AG09309 (cell line): ENCODE measurements at places on chromosomes 11 and 22.
A peak's percentile ranks its signal among the peaks of the same experiment; 100 is the strongest.

DNA sequence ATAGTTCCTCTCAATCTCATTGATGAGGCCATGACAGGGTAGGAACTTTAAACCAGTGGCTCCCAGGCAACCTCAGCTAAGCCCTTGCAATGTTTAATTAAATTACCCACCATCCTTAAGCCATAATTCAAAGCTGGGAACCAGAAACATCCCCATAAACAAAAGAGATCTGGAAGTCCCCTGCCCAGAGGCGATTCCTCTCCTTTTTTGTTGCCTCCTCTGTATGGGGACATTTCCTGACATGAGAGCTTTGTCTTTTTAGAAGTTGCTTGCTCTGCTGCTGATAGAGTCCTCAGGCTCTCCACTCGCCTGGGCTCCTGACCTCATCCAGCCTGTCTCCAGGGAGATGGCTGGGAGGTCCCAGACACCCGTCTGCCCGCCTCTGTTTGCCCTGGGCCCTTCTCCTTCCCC lies 3.2 kb downstream of the DTX4 start:
- DNase-seq, result no peak

- no peak for DNase-seq
Measured at GRCh38 chr11:93775289-93775688, 8.8 kb upstream of the MED17 start.

DNA sequence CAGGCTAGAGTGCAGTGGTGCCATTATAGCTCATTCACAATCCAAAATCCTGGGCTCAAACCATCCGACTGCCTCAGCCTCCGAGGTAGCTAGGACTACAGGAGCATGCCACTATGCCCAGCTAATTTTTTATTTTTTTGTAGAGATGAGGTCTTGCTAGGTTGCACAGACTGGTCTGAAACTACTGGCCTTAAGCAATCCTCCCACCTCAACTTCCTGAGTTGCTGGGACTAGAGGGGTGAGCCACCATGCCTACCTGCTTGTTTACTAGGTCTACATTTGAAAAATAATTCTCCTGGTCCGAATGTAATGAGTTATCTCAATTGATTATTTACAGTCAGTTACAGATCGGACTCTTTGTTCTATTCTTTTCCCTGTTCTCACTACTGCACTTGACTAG lies 22.0 kb downstream of the TAF1D start:
- no peak for DNase-seq

DNA sequence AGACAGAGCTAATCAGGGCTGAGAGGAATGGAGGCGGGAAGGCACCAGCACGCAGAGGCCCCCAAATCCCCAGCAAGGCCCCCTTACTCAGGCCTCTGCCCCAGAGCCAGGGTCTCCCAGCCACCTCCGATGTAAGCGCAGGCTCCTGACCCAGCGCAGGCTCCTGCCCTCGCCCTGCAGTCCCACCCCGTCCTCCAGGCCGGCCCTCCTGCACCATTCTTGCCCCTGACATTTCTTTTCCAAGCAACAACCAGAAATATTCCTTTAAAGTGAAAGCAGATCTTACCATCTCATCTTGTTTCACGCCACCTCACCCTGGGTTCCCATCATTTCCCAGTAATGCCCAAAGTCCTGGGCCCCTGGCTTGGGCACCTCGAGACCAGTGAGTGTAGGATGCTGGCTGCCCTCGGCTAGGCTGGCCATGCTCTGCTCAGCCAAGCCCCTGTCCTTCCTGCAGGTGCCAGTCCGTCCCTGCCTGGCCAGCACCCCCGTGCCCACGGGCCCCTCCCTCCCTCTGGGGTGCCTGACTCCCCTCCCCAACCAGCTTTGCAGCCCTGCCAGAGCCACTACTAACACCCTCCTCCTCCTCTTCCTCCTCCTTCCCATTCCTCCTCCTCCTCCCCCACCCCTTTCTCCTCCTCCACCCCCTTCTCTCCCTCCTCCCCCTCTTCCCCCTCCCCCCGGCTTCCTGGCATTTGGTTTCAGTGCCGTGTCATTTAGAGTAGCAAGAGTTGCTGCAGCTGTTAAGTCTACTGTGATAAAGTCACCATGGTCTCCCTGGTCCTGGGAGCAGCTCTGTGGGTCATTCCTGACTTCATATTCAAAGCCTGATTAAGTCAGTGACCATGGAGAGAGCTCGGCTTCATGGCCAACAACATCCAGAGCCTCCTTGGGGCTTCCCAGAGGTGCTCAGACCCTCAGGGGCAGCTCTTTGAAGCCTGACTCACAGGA lies 78.7 kb downstream of the PIWIL3 start:
- no peak for DNase-seq

DNA sequence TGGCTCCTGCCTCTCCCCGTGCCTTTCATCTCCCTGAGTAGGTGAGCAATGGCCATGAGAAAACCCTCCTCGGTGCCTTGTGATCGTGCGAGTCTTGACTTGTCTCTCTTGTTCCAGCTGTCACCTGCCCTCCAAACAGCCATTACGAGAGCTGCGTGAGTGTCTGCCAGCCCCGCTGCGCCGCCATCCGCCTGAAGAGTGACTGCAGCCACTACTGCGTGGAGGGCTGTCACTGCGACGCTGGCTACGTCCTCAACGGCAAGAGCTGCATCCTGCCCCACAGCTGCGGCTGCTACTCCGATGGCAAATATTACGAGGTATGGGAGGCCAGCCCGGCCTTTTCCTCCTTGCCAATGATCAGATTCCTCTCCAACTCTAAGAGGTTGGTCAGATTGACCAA lies 51.7 kb downstream of the TECTA start:
- DNase-seq, result no peak

DNA sequence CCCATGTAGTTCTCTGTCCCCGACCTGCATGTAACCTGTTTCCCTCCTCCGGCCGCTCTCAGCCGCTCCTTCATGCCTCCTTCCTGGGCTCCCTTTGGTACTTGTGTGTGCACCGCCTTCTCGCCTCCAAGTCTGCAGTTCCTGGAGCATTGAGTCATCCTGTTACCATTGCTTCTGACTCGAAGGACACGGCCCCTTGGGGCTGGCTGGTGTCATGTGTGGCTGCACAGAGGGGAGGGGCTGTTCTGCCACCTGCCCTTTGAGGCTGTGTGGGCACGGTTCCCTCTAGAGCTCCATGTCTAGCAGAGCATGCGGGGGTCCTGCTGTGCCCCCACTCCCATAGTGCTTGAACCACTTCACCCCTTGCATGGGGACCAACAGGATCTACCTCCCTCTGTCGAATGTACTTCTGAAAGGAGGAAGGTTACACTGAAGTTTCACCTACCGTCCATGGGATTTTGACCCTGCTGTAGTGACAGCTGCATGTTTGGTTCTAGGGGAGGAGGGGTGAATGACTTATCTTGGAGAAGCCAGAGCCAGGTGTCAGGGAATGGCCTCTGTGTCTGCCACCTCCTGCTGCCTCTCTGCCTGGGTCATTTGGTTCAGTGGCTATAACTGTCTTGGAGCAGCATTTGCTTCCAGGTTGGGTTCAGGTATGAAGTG lies 39.6 kb downstream of the BCR start:
- no peak for DNase-seq

- DNase-seq, result peak; percentile 83
Measured at GRCh38 chr11:94650756-94651155, 83.6 kb downstream of the PIWIL4 start.

DNA sequence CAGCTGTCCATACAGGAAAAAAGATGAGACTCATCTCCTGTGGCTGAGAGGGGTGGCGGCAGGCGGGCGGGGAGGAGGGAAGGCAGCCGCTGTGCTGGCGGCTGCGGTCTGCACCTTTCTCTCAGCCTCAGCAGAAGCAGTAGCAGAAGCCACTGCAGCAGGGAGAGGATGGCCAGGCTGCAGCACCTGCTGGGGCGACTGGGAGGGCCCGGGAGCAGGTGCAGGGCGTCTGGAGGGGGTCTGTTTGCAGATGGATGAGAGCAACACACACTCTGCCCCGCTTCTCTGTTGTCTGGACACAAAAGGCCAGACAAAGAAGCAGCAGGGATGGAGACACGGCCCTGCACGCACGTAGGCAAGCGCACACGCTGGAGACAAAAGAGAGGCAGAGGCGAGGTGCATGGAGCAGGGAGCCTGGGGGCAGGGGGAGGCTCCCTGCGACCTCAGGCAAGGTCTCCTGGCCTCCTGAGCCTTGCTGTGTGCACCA lies 9.3 kb upstream of the MIAT start:
- no peak for DNase-seq

GRCh38 chr11:69488543-69488940 lies 7.1 kb downstream of the LINC01488 start:
- no peak for DNase-seq

DNA sequence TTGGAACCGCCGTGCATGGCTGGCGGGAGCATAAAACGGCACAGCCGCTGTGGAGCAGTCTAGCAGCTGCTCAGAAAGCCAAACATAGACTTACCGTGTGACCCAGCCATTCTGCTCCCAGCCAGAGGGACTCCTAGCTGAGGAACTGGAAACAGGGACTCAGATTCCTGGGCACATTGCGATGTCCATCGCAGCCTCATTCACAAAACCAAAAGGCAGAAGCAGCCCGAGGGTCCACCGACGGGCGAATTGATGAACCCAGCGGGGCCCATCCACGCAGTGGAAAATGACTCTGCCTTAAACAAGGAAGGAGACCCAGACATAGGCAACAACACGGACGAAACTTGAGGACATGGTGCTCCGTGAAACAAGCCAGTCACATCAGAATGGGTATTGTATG lies 5.7 kb upstream of the MUC5B start:
- DNase-seq, result no peak

- DNase-seq, result no peak
Measured at GRCh38 chr11:134679592-134679991, 267.6 kb upstream of the B3GAT1 start.

DNA sequence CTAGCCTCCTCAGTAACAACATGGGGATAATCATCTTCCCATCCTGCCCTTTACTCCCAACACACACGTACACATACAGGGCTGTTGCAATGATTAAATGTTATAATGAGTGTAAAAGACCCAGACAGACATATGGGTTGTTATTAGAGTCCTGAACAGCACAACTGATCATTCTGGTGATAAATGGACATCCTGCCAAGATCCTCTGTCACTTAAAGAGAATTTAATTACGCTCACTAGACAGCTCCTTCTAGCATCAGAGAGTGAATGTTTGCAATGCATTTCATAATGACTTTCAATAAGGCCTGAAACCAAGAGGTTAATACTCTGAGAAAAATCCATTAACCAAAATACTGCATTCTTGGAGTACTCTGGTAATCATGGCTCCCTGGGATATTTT lies 115.8 kb downstream of the KCNC1 start:
- no peak for DNase-seq

- DNase-seq, result no peak
Measured at GRCh38 chr22:41825376-41825775, 7.5 kb upstream of the SREBF2 start.

DNA sequence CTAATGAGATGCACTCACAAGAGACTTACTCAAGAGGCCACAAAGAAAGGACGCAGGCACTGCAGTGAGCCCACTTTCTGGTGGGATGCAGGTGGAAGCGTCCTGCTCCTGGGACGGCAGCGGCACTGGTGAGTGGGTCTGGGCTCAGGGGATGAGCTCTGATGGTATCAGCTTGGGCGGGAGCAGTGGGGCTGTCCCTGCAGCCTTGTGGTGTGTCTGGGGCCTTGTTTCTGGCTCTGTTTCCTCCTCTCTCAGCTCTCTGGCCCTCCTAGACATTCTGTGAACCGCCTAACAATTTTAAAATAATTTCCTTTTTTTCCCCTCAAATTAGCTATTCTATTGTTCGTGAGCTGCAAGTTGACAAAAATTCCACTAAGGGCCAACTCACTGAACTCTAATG lies 8.8 kb upstream of the ST14 start:
- no peak for DNase-seq

DNA sequence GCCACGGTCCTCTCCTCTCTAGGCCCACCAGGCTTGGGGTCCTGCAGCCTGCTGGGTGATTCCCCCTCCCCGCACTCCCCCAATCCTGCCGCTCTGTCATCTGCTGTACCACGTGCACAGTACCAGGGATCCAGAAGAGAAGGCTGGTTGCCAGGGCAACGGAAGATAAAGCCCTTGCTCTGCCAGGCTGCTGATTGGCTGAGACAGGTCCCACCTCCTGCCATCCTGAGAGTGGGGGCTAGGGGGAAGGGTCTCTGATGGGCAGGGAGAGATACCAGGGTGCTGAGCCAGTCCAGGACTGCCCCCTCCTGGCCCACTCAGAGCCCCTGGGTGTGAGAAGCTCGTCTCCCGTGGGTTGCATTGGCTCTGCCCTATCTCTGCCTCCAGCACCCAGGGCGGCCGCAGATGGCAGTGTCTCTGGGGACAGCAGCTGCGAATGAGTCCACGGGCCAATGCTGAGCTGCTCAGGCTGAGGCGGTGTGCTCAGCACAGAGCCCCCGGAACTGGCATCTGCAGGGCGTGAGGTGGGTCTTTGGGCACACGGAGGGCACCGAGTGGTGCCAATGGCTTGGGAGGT lies at the start of gene SMIM45:
Gene SMIM45 (plus strand): TSS at position 253 of the 577 bp plus-strand sequence.
- no peak for DNase-seq

GRCh38 chr11:61011229-61011870 lies 39.9 kb downstream of the CD6 start:
- no peak for DNase-seq

GRCh38 chr11:73213196-73214143 lies 4.6 kb upstream of the P2RY2 start:
- DNase-seq, result no peak

- DNase-seq, result no peak
Measured at GRCh38 chr11:19675397-19675796, 37.2 kb upstream of the NAV2 start.
